ENCODE measurements at places on chromosomes 2 and 18.

GRCh38 chr2:173941567-173941966 lies 23.6 kb downstream of the SP3 start:
- no peak for DNase-seq

- DNase-seq: no peak
Measured at GRCh38 chr2:191881982-191882816, 35.3 kb upstream of the CAVIN2 start.

DNA sequence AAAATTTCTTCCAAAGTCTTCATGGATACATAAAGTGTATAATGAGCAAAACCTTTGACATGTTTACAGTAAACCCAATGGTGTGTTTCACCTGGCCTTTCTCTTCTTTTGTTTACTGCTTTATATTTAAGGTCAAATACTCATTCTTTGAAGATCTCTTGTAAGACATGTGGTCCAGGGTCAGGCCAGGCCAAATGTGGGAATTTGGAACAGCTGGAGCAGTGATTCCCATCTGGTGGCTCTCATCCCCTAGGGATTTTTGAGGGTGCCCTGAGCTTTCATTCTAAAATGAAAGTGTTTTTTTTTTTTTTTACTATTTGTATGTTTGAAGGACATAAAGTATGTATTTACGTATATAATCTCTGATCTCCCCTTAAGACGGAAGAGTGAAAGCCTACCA lies 13.8 kb upstream of the MGAT5 start:
- DNase-seq: no peak

DNA sequence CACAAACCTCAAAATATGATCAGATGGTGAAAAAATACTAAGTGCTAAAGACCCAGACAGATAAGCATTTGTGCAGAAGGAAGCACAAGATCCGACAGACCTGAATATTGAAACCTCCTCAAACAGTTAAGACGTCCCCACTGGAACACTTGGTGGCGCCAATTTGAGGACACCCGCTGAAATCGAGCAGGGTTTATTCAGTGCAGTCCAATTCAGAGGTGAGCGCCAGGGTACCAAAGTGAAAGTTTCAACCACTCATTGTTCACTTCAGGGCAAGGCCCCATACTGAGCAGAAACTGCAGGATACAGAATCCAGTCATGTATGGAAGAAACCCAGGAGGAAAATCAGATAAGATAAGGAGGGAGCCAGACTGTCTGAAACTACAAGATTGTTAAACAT lies 417.6 kb downstream of the LRRTM4 start:
- no peak for DNase-seq

GRCh38 chr18:51425889-51426288 lies 228.4 kb upstream of the MEX3C start:
- DNase-seq: no peak

- no peak for DNase-seq
Measured at GRCh38 chr2:121888189-121888557, 132.7 kb downstream of the TSN start.

Data from SIG-M5 (cell line).